ENCODE measurements at places on chromosomes 13 and 19.

DNA sequence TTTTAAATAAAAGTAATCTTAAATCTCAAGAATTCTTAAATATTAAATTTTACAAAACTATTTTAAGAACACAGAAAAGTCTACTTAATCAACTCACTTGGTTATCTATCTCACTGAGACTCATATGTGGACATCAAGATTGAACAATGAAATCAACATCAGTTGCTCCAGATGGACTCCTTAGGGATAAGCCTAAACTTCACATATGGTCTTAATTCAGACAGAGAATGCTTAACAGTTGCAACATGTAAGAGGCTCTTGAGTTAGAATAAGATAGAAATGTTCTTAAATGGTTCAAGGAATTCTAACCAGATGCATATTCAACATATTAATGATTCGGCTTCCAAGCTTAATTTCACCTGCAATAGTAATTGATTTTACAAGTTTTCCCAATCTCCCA is 1730.9 kb downstream of the PCDH9 start:
- DNase-seq: no peak

- DNase-seq: no peak
Observed at GRCh38 chr19:15672580-15673175, at the start of gene CYP4F12. Gene CYP4F12, plus strand, starts transcription at chr19:15673087. Its CDS starts 443 bp downstream, at chr19:15673530.

- DNase-seq: no peak
Observed at GRCh38 chr13:95647321-95647720, 2.8 kb upstream of the DZIP1 start.

GRCh38 chr19:32570081-32570785 is 10.8 kb upstream of the PDCD5 start:
- peak; percentile 62 for DNase-seq

DNA sequence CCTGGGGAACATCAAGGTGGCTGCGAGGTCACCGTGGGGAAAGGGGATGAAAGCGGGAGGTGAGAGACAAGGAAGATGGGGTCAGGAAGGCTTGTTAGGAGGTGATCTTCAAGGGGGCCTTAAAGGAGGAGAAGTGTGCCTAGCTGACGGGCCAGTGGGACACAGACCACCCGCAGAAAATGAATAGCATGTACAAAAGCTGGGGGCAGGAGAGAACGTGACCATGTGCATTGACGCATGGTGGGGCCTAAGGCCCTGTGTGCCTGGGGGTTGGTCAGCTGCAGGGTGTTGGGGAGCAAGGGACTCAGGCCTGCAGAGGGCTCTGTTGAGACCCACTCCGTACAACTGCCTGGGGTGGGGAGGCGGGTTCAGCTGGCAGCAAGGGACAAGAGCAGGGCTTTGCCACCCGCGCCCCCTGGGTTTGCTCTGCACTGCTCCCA is 5.9 kb downstream of the RAB8A start:
- DNase-seq: peak; percentile 76

GRCh38 chr13:73496711-73497110 is 437.9 kb downstream of the KLF5 start:
- no peak for DNase-seq

DNA sequence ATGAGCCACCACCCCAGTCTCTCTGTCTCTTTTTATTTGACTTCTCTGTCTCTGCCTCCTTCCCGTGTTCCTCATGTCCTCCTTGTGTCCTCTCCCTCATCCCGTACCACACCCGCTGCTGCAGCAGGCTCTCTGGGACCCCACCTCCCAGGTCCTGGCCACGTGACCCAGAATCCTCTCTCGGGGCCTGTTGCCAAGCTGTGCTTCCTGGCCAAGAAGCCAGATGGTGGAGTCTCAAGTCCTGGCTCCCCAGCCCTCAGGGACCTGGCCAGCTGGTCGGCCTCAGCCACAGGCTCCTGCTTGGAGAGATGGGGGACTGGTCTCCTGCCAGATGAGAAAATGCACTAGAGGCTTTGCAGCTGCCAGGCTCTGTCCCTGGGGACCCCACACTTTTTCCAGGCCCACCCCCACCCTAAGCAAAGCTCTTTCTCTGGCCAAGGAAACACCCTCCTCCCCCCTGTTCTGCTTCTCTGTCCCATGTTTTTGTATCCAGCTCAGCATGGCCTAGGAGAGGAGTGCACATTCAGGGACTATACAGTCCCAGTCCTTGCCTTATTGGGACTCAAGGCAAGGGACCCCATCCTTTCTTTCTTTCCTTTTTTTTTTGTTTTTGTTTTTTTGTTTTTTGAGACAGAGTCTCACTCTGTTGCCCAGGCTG is 34.3 kb upstream of the SHKBP1 start:
- no peak for DNase-seq

GRCh38 chr13:20470136-20470535 is 55.5 kb downstream of the CRYL1 start:
- no peak for DNase-seq

DNA sequence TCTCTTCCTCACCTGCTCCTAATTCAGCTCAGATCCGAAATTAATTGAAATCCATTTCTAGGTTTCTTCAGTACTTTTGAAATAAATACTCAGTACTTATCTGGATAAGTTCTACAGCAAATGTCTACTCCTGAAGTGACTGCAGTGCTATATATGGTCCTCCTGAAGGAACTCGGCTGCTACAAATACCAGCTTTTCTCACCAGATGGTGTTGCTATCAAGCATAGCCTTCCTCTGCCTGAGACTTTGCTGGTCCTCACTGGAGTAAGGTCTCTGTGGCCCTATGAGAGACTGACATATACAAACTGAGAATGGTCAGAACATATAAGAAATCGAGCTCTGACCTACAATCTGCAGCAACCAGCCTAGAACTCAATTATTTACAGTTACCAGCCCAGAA is 161.6 kb downstream of the NDFIP2 start:
- DNase-seq: no peak

GRCh38 chr19:5953680-5954213 is 24.2 kb downstream of the RANBP3 start:
- no peak for DNase-seq

All from HL-60 (cell line).